Stimulated activated CD4-positive, alpha-beta T cell treated with anti-CD3 and anti-CD28 coated beads, TNF-alpha, amount 100 ng/mL, for 4 hours (primary cell): ENCODE measurements at places on chromosomes 1 and 21.
A peak's percentile ranks its signal among the peaks of the same experiment; 100 is the strongest.

- no peak for DNase-seq
These were observed 650 bp downstream of the VANGL1 start for GRCh38 chr1:115642168-115643072.

GRCh38 chr1:199113265-199113869 is 474.5 kb downstream of the PTPRC start:
- peak; percentile 39 for DNase-seq

DNA sequence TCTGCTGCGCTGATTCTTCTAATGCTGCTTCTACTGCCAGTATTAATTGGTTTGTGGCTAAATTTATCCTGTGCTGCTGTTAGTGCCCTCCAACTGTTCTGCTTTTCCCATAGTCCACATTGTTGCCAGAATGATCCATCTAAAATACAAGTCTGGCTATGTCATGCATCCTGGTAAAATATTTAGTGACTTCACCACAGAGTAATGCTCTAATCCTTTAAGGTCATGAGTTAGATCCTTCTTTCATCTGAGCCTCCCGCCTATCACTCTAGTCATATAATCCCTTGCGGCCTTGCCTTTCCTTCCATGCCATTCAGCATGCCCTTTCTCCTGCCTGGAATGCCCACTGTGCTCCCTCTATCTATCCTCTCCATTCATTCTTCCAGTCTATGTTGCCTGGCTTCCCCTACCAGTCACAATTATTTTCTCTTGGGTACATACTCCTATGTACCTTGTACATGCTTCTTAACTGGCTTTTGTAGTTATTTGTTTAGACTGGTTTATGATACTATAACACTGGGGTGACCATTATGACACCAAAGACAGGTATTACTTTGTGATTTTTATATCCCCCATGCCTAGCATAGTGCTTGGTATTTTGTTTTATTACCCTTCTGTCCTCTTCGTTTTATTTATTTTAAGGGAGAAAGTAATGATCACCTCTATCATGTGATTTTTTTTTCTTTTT is 144.0 kb downstream of the MAGI3 start:
- no peak for DNase-seq

- DNase-seq, result no peak
These were observed 33.0 kb downstream of the CDK18 start for GRCh38 chr1:205537386-205538018.

GRCh38 chr1:210301615-210302000 is 27.1 kb upstream of the HHAT start:
- DNase-seq, result no peak

GRCh38 chr1:32485554-32486255 is 20.8 kb downstream of the ZBTB8B start:
- no peak for DNase-seq

GRCh38 chr1:167670563-167670962 is 40.5 kb downstream of the RCSD1 start:
- DNase-seq, result no peak

DNA sequence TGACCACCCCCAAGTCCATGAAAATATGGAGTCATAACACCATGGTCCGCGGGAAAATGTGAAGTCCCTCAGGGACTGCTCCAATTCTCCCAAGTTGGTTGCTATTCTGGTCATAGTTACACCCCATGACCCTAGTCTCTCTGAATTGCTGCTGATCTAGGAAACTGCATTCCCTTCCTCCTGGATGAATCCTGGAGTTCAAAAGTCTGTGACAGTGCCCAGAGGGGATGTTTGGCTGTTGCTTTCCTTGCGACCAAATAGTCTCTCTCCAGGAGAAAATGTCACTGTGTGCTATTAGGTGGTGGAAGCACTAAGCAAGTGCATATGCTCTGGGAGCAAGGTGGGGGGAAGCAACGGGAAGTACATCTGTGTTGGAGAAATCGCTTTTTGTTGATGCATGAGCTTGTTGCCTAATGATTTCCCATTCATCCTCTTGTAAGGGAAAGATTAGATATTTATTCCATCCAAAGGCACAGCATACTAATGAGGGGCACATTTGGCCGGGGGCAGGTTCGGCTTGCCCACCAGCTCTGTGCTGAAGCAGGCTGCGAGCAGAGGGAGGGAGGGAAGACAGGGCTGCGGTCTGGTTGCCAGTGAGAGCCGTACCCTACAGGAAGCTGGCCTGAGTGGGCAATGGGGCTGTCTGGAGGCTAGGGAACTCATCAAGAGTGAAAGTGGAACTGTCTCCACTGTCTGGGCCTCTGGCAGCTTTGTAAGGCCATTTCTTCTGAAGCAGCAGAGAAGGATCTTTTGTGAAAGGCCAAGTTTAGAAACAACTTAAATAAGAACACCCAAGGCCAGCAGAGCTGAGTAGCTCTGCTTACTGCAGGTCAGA is 27.2 kb downstream of the SYT6 start:
- DNase-seq, result no peak

- no peak for DNase-seq
These were observed 7.7 kb upstream of the FAM167B start for GRCh38 chr1:32239337-32239736.

- DNase-seq, result no peak
These were observed 154.7 kb downstream of the CACNA1E start for GRCh38 chr1:181637998-181638397.
